Lower leg skin (tissue), 4 donors: ENCODE measurements at places on chromosomes 5 and 9. TPM values are rescaled to one million over a fixed set of nuclear protein-coding genes. Genes with fewer than 3 reads are reported as not detected.

Gene C9orf57
- total RNA-seq: not detected

Gene SLC6A19
- total RNA-seq: not detected

Gene PCDHGB6
- total RNA-seq: 7.3 TPM

Gene PAX5
- 0.08 TPM for total RNA-seq

Gene RLN2
- not detected for total RNA-seq

Gene MED22
- total RNA-seq: 25.4 TPM

Gene PCDHGA11
- 3.2 TPM for total RNA-seq

Gene CDH6
- 1.0 TPM for total RNA-seq

Gene ZNF782
- total RNA-seq: 5.0 TPM

Gene ECSCR
- 10.7 TPM for total RNA-seq

Gene IRX4
- 32.5 TPM for total RNA-seq

Gene MEF2C
- total RNA-seq: 6.2 TPM
